ENCODE measurements at places on chromosomes 3 and 15.

- peak; percentile 31 for DNase-seq
These were observed 2.9 kb upstream of the TBC1D5 start for GRCh38 chr3:17745301-17745700.

GRCh38 chr15:60595665-60596064 lies 116.7 kb upstream of the ICE2 start:
- no peak for DNase-seq

DNA sequence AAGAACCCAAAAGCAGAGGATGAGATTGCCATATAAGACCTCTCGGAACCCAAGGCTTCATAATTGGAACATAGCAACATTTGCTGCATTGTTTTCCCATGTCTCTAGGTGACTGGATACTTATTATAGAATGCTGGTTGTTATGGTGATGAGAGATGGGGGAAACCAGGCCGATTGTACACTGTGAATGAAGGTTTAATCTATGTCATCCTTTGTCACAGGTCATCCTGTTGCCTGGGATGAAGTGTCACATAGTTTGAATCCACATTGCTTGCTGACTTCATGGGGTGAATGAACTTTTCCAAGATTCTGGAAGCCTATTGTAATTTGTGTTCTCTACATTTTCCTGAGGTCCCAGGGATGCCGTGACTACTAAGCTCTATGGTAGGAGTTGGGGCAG lies 41.8 kb downstream of the CLEC3B start:
- no peak for DNase-seq

GRCh38 chr15:77797270-77797669 lies 164.6 kb upstream of the LINGO1 start:
- DNase-seq = no peak

GRCh38 chr3:53938645-53939044 lies 47.0 kb upstream of the SELENOK start:
- peak; percentile 33 for DNase-seq

DNA sequence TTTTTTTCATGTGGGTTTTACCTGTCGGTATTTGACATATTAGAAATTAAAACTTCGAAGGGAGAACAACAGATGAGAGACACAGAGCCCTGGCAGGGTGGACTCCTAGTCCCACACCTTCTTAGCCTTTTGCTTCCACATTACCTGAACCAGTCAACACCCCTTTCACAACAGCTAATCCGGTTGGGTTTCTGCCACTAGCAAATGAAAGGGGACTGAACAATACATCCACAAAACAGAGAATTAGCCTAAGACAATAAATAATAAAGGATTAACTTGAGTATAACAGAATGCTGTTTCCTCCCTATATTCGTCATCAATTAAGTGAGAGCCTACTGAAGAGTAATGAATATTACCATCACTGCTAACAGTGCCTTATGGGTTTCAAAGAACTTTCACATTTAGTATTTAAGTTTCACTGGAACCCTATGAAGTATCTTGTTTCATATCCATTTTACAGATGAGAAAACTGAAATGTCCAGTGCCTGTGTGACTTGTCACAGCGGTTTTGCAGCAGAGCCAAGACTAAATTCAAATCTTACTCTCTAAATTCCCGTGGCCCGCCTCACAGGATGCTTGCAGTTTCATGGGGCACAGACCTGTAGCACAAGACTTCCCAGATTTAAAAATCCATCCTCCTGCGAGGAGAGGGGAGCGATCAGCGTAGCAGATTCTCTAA lies 1.0 kb upstream of the RAB8B start:
- no peak for DNase-seq

GRCh38 chr3:113839551-113839950 lies 963 bp downstream of the GRAMD1C start:
- no peak for DNase-seq

GRCh38 chr3:151086484-151087456 lies 1.3 kb downstream of the MED12L start:
- peak; percentile 67 for DNase-seq

DNA sequence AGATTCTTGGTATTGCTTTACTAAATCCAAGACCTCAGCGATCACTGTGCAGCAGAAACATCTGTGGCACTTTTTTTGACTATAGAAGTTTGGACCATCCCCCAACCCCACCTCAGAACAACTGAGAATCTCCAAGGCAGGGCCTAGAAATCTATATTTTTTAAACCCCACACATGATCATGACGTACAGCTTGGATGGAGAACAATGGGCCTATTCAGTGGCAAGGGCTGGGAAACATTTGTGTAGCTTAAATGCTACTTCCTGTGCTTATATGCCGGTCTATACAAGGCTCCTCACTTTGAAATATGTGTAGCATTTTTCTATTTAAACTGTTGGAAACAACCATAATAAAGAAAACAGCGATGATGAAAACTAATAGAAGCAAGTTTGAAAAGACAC lies 55.1 kb upstream of the SPRED1 start:
- DNase-seq = peak; percentile 65

GRCh38 chr15:78033864-78034263 lies 43.6 kb downstream of the TBC1D2B start:
- no peak for DNase-seq

DNA sequence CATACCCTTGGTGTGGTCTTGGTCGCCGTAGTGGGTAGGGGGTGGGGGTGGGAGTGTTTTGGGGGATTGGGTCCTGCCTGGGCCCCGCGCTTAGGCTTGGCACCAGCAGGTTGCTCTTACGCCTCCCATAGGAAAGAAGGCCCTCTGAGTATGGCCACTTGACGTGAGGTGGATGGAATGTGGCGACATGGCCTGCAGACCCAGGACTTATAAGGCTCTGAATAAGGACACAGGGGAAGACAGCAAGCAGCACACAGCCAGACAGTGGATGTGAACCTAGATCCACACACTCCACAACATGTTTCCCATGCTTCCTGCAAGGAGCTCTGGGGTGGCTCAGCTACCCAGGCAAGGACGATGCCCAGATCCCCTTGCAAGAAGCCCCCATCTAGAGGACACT lies 12.4 kb downstream of the RBPMS2 start:
- no peak for DNase-seq

DNA sequence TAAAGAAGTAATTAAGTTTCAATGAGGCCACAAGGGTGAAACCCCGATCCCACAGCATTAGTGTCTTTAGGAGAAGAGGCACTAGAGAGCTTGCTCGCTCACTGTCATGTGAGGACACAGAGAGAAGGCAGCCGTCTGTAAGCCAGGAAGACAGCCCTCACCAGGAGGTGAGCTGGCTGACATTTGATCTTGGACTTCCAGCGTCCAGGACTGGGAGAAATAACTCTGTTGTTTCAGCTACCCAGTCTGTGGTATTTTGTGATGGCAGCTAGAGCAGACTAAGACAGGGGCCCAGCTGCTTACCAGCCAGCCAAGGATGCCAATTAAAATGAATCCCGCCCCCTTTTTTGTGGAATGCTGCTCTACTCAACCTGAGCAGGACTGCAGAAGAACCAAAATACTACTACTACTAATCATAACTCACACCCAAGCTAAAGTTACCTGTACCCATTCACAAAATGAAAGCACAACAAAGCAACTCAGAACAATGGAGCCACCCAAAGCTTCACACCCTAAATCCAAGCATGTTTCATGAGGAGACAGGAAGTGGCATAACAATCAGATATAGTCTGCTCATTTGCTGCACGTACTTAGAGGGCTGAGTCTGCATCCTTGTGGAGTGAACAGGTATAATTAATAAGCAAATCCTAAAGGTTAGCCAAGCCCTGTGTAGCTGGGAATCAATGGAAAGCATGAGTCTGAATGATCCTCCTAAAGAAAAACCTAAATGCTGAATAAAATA lies 35.6 kb upstream of the RHCG start:
- DNase-seq = no peak

DNA sequence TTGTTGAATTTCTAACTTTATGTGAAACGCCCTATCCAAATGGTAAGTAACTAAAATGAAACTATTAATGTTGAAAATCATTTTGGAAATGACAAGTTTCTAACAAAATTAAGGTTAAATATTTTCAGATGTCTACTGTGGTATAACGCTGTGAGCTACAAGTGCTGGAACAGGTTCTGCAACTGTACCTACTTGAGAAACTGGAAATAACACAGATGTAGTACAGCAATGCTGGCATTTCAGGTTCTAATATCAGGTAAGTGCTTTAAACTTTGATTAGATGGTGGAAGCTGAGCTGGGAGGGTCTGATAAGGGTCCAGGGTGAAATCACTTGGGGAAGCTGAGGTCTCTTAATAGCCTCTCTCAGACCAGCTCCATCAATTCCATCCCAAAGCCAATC lies 315.1 kb downstream of the STXBP5L start:
- DNase-seq = no peak

DNA sequence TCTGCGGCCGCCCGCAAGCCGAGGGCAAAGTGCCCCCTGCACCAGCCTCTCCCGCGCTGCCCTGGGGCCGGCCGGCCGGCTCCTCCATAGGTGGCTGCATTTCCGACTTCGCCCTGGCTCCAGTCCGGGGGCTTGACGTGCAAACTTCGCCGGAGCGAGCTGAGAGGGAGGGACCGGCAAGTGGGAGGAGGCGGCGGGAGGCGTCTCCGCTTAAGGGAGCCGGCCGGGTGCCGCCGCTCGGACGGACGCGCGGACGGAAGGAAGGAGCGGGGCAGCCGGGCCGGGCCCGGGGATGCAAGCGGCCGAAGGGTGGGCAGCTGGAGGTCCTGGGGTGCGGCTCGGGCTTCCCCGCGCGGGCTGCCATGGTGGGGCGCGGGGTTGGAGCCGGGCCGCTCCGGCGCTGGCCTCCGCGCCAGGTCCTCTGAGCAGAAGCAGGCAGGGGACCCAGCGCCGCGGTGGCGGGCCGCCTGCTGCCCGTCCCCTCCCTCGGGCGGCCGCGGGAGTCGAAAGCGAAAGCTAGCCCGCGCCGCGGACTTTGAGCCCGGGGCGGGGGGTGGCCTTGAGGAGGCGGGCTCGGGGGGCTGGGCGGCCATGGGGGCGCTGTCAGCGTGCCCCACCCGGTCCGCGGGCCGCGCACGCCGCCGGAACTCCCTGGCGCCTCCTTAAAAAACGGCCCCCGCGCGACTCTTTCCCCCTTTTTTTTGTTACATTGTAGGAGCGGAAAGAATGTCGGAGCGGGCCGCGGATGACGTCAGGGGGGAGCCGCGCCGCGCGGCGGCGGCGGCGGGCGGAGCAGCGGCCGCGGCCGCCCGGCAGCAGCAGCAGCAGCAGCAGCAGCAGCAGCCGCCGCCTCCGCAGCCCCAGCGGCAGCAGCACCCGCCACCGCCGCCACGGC lies at the start of gene SCAANT1:
TSS of gene SCAANT1 (minus strand) at position 511 of the 895 bp plus-strand sequence.
- DNase-seq = peak; percentile 83

DNA sequence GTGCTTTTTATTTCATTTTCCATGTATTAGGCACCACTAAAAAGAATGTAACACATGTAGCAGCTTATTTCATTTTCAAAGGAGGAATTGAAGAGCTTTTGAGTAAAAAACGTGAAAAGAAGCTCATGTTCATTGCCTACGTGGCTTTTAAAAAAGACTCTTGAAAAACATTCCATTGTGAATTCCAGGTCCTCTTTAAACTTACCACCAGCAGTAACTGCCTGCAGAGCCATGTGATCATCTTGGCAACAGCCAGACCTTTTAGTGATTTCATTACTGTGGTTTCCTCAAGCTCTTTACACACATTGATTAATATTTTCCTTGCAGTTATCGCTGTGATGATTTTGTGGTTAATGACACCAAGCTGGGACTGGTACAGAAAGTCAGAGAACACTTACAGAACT lies 43.8 kb upstream of the FBXL22 start:
- DNase-seq = peak; percentile 25

DNA sequence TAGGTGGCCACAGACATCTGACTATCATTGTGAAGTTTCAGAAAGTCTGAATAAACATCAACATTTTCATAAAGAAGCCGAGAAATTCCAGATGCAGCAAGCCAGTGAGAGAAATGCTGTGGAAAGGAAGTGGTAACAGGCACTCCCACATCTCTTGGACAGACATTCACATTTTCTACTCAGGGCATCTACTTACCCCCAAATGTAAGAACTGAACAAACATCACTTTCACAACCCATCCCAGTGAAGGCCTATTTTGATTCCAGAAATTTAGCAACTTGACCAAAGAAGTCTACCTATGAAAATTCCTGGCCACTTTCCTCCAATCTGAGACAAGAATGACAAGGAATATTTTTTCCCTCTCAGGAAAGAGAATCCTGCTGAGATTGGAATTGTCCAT lies 224.8 kb upstream of the DCBLD2 start:
- no peak for DNase-seq

DNA sequence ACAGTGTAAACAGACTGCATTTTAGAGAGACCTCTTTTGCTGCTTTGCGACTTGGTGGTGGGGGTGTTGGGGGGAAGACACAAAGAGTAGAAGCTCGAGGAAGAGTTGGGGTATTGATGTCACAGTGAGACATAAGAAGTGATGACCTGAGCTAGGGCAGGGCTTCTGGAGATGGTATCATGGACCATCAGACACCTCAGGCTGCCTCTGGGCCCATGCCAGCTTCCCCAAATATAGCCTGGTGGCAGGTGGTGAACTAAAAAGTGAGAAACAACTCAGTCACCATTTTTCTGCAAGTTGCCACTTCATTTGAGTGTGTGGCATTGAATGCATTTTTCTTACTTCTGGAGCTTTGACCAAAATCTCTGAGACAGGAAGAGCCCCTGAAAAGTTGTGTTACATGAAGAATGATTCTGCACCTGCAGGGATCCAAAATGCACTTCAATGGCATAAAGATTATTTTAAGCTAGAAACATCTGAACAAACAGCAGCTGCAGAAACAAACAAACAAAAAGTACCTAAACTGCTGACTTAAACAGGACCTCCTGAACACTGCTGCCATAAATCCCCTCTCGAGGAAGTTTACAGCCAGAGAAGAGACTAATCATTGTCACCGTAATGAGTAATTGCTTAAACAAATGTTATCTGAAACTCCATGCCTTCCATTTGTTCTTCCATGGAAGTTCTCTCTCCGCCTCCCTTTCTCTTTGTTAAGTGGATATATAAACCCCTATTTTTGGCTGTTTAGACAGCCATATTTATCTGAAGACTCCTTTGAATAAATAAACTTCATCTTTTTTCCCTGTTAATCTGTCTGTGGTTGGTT lies 15.2 kb upstream of the XIRP1 start:
- DNase-seq = no peak

DNA sequence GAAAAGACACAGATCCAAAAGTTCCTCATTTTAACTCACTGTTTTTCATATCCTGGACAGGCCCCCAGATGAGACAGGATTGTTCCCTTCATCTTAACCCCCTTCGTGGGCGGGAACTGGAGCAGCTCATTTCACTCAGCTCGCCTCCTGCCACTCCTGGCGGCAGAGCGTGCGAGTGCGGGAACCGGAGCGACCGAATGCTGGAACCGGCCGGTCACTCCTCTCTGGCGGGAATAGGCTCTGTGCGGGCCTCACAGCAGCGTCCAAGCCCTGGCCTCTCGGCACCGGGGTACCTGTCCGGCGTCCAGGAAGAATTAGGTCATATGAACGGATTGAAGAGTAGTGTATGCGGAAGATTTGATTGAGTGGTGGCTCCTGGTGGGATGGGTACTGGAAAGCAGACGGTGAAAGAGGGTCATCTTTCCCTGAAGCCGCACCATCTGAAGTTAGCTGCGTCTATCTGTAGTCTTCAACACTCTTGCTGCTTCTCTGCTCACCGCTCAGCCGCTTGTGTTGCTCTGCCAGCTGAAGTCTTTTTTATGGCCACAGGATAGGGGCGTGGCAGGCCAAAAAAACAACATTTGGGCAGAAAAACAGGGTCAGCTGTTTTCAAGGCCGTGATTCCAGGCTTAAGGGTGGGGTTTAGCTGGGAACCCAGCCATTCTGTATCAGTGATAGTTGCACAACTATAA lies 42.3 kb upstream of the FXR1 start:
- no peak for DNase-seq

- DNase-seq = peak; percentile 25
These were observed 11.3 kb downstream of the RYR3 start for GRCh38 chr15:33322091-33322490.

- DNase-seq = no peak
These were observed 80.3 kb upstream of the ABHD2 start for GRCh38 chr15:89007989-89008388.

GRCh38 chr3:38169027-38169317 lies 3.6 kb downstream of the OXSR1 start:
- no peak for DNase-seq
